Progenitor cell of endocrine pancreas (in vitro differentiated cells): ENCODE measurements at places on chromosomes 2 and 18.

GRCh38 chr2:216588861-216589710, 44.1 kb upstream of the IGFBP2 start:
- DNase-seq: no peak

GRCh38 chr2:232367016-232367415, 11.5 kb upstream of the ALPP start:
- DNase-seq: no peak

DNA sequence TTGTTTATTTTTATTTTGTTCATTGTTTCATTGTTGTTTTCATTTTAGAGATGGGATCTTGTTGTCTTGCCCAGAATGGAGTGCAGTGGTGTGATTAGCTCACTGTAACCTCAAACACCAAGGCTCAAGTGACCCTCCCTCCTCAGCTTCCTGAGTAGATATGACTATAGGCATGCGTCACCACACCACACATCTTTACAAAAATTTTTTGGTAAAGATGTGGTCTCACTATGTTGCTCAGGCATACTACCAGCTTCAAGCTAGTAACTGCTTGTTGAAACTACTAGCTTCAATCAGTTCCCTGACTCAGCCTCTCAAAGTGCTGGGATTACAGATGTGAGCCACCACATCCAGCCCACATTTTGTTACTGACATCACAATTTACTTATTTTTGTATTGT, 14.8 kb downstream of the FAM237A start:
- no peak for DNase-seq

GRCh38 chr18:25594351-25594750, 242.4 kb upstream of the ZNF521 start:
- DNase-seq: no peak

DNA sequence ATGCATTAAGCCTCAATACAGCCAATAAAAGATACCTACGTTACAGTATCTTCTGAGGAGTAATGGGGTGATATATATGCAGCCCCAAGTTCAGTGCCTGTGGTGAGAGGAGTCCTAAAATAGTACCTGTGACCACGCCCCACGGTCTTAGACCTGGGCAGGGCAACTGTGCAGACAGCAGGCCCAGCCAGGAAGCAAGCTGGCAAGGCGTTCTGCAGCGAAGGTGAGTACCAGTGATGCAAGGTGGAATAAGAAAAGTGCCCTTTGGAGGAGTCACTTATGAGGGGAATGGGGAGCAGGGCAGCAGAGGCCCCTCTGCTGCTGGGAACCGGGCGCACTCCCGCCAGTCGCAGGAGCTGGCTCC, 12.7 kb upstream of the MAP3K2 start:
- DNase-seq: no peak
